ENCODE measurements at places on chromosomes 2 and 18.
A peak's percentile ranks its signal among the peaks of the same experiment; 100 is the strongest.

- DNase-seq: no peak
Observed at GRCh38 chr18:25146512-25146910, 205.5 kb downstream of the ZNF521 start.

- DNase-seq: no peak
Observed at GRCh38 chr2:65169760-65170136, 39.8 kb upstream of the RAB1A start.

GRCh38 chr2:46800218-46800617 lies 115.4 kb downstream of the MCFD2 start:
- no peak for DNase-seq

DNA sequence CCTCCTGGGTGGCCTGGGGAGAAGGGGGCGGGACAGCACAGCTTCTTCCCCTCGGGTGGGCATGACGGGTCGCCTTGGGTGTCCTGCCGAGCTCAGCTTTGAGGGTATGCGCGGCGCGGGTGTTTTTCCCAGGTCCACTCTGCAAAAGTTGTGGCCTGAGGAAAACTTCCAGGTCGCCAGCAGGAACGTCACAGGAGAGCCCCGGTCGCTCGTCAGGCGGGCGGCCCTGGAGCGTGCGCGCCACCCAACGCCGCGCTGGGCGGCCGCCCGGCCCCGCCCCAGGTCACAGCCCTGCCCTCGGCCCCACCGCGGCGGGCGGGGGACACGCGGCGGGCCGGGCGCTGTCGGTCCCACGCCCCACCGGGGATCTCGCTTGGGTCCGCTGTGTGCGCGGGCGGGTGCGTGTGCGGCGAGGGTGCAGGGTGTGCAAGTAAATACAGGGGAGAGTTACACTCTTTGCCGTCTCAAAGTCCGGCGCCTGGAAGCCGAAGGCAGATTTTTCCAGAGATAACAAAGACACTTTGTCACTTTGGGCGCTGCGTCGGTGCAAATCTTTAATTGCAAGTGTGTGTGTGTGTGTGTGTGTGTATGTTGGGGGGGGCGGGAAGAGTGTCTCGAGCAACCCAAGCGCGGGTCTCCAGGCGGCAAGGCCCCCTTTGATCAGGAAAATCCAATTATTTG lies 616 bp upstream of the SP5 start:
- DNase-seq: no peak

GRCh38 chr2:39228413-39229209 lies 15.2 kb downstream of the CDKL4 start:
- no peak for DNase-seq

GRCh38 chr2:100422320-100423055 lies 5.0 kb upstream of the CHST10 start:
- DNase-seq: peak; percentile 41

DNA sequence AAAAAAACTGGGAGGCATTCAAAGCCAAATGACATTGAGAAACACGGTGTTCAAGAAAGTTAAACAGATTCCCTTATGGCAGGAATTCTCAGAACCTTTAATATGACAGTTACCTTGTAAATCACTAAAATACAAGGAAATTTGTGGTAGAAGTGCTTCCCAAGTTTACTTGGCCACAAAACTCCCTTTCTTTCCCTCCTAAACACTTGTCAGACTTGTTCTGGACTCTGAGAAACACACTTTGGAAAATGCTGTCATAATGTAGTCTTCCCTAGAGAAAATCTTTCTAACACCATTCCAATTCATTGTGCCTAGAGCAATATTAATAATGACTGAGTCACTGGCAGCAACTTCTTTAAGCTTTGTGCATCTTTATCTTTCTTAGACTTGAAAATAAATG lies 140.4 kb downstream of the ANKRD44 start:
- no peak for DNase-seq

DNA sequence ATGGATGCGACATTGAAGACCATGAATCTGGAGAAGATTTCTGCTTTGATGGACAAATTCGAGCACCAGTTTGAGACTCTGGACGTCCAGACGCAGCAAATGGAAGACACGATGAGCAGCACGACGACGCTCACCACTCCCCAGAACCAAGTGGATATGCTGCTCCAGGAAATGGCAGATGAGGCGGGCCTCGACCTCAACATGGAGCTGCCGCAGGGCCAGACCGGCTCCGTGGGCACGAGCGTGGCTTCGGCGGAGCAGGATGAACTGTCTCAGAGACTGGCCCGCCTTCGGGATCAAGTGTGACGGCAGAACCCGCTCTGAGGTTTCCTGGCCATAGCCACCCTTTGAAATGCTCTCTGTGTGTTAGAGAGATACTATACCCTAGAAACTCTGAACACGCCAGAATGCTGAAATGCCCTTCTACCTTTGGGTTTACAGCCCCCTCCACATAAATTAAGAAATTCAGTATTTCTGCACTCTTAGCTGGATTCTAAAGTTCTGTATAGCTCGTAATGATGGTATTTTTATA lies 659 bp downstream of the CHMP1B start:
- DNase-seq: peak; percentile 33

DNA sequence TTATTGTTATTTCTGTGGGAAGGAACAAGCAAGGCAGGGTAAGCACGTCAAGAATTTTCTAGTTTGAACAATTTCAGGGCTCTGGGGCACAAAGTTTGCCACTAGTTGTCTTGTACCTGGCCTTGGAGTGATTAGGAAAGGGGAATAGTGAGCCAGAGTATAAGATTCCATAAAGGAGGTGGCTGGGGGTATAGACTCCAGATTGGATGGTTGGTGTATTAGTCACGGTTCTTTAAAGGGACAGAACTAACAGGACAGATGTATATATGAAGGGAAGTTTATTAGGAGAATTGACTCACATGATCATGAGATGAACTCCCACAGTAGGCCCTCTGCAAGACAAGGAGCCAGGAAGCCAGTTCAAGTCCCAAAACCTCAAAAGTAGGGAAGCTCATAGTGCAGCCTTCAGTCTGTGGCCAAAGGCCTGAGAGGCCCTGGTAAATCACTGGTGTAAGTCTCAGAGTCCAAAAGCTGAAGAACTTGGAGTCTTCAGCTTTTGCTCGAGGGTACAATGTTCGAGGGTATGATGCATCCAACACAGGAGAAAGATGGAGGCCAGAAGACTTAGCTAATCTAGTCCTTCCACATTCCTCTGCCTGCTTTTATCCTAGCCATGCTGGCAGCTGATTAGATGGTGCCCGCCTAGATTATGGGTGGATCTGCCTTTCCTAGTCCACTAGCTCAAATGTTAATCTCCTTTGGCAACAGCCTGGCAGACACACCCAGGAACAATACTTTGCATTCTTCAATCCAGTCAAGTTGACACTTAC lies 31.5 kb upstream of the PTPRM start:
- DNase-seq: peak; percentile 36

All from HCEC 1CT (cell line).